ENCODE measurements at places on chromosomes 7 and 10.

GRCh38 chr7:41149576-41149975 lies 553.3 kb downstream of the INHBA start:
- DNase-seq: no peak

GRCh38 chr7:146492017-146492416 lies 375.4 kb downstream of the CNTNAP2 start:
- no peak for DNase-seq

DNA sequence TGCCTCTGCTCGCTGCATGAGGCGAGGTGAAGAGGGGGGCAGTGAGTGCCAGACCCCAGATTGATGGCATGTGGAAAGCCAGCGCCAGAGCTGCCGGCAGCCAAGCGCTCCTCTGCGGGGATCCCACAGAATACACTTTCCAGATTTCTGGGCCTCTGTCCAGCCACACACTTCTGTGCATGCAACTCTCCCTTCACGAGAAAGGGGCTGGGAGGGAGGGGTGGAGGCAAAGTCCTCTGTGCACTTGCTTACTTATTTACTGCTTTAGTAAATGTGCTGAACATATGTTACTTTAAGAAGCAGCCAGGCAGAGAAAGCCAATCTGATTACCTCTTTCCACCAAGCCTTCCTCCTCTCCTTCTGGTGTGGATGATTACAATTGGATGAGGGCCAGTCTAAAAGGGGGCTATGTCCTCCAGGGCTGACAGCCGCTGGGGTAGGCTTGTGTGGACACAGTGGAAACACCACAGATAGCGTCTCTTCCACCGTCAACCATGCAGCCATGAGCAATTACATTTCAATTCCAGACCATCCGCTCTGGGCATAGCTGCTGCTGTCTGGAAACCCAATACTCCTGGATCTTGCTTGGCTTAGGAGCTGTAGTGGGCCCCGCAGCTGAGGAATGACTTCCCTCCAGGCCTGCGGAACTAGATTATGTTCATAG lies 322.8 kb upstream of the ANKRD30A start:
- DNase-seq: no peak

GRCh38 chr10:5970066-5970465 lies 7.3 kb downstream of the IL15RA start:
- DNase-seq: no peak

- no peak for DNase-seq
Measured at GRCh38 chr7:10874666-10875065, 99.0 kb upstream of the PHF14 start.

- no peak for DNase-seq
Measured at GRCh38 chr10:95391581-95392216, 100.9 kb upstream of the PDLIM1 start.

- no peak for DNase-seq
Measured at GRCh38 chr10:56012101-56012500, 349.0 kb downstream of the ZWINT start.

GRCh38 chr10:26408858-26409494 lies 29.2 kb upstream of the APBB1IP start:
- no peak for DNase-seq

DNA sequence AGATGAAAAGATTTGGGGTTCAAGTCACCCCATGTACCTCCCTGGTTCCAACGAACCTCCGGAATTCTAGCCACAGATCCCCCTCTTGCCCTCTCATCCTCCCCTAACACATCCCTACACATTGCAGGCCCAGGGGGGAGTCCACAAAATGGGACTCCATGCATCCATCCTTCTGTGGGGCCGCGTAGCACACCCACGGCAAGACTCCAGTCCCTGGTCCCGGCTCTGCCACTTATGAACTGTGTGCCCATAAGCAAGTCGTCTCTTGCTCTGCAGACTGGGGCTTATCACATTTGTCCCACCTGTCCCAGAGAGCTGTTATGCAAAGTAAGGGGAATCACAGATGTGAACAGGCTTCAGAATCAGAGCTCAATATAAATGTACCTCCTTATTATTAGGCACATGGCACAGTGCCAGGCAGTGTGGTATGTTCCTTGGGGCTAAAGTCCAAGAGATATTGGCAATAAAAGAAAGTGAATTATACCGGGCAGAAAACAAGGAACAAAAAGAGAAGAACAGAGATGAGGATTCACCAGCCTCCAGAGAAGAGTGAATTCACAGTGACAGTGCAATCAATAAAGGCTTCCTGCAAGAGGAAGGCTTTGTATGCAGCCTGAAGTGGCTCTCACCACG lies 73.9 kb downstream of the KCNMA1 start:
- DNase-seq: no peak

GRCh38 chr7:128827971-128828711 lies 2.1 kb upstream of the FLNC start:
- no peak for DNase-seq

- peak; percentile 96 for DNase-seq
Measured at GRCh38 chr7:121020249-121020988, 31.9 kb downstream of the CPED1 start.

- no peak for DNase-seq
Measured at GRCh38 chr10:13270877-13271551, 28.9 kb downstream of the PHYH start.

DNA sequence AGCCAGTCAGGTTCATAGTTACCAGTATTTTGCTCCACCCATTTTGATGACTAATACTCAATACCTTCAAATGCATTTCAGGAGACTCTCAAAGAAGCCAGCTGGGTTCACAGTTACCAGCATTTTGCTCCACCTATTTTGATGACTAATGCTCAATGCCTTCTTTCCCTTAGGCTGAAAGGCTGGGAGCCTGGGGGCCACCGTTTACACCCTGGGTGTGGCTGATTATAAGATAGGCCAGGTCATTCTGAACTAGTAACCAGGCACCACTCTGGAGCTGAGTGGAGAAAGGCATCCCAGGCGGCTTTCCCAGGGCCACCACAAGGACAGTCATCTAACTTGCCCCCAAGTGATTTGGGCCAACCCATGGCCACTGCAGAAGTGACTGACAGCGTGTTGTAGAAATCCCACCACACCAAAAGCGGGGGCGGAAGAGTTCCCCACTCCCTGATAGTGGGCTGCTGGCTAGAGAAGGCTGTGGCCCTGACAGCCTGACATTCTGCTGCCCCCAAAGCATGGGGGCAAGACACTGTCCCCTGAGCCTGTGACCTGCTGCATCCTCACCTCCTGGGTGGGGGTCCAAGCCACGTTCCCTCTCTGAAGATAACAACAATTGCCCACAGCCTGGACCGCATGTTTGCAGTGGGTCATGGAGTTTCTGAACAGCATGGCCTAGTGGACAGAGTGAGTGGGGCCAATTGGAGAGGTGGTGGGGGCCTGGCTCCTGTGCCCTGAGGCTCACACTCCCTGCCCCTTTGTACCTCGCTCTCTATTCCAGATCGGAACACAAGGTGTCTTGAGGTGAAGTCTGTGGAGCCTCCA lies 23.0 kb upstream of the ZNF488 start:
- DNase-seq: no peak

DNA sequence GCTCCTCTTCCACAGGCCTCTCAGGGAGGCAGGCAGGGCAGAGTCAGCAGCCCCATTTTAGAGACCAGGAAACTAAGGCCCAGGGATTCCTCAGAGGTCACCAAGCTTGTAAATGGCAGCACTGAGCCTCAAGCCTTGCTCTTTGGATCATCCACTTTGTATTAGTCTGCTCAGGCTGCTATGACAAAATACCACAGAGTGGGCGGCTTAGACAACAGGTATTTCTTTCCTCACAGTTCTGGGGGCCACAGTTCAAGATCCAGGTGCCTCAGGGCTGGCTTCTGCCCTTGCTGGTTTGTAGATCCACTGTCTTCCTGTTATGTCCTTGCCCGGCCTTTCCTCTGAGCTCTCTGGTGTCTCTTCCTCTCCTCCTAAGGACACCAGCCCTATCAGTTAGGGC lies 151.2 kb downstream of the GRK5 start:
- DNase-seq: no peak

DNA sequence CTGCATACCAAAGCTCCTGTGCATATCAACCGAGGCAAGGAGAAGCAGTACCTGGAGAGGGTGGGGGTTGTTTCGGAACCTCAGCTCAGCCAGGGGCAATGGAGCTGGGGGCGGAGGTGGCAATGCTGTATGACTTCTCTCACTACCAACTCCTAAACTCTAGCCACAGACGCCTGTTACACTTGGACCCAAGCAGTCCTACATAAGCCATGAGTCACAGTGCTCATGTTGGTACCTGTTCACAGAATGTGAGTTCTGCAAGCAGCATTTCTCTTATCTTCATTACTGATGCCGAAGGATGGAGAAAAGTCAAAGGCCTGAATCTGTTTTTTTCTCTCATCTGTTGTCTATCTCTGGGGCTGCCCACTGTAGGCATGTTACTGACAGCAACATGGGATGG lies 3.2 kb upstream of the RAB18 start:
- no peak for DNase-seq

DNA sequence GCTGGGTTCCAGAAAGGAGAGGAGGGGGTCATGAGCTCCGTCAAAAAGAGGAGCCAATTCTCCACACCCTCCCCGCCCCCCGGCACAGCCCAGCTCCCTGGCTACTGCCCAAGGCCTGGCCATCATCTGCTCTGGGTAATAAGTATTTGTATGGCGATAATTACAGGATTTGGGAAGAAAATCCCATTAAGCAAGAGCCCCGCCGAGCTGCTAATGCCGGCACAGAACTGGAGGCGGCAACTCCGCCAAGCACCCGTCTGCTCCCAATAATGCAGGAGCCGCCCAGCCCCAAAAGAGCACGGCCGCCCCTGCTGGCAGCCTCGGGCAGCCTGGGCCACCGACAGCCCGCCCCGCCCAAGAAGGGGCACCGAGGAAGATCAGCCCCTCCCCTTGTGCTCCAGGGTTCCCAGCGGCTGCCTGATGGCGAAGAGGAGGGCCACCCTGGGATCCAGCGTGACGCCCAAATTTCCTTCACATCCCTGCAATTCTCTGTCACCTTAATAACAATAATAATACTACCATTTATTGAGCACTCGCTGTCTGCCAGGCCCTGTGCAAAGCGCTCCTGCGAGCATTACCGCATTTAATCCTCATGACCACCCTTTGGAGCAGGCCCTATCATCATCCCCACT lies 5.9 kb downstream of the SLIT1 start:
- no peak for DNase-seq

GRCh38 chr7:129612112-129613015 lies 844 bp downstream of the NRF1 start:
- DNase-seq: peak; percentile 29

DNA sequence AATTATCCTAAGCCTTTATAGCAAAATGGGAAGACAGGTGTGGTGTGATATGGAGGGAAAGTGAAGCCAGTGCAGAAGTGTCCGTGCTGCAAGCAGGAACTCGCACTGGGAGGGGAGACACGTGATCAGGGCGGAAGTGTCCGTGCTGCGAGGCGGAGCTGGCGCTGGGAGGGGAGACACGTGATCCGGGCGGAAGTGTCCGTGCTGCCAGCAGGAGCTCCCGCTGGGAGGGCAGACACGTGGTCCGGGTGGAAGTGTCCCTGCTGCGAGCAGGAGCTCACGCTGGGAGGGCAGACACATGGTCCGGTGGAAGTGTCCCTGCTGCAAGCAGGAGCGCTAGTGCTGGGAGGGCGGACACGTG lies 40.5 kb upstream of the PRKAR1B start:
- DNase-seq: no peak

DNA sequence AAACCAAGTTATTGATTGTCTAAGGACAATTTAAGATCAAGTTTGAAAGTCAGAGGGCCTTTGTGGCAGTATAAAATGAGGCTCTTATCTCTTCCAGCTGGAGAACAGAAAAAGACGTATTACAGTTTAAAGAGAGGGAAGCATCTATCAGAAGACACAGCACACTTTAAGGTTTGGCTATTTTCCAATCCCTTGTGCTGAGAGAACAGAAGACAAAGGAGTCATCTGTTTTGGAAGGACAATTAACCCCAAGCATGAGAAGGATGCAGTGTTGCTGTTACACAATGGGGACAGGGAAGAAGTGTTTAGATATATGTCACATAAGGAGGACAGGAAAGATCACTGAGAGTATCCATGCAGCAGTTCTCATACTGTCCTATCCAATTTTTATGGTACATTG lies 1224.2 kb upstream of the SORCS1 start:
- DNase-seq: no peak

DNA sequence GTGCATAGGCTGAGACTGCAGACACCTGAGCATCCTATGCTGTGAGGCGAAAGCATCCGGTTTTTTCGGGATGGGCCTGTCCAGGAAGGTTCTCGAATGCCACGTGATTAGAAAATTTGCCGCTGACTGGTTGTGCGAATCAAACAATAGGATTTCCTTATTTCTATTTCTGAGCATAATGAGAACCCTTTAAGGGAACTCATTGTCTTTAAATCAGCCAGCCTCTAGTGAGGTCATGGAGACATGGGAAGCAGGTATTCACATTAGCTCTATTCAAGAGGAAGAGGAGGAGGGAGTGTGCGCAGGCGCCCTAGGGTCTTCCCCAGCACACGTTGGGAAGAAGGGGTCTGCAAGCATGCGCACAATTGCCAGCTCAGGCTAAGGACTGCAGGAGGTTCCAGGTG lies 5.6 kb downstream of the GIMAP1 start:
- no peak for DNase-seq

- DNase-seq: no peak
Measured at GRCh38 chr10:128274938-128275337, 148.7 kb upstream of the MKI67 start.

DNA sequence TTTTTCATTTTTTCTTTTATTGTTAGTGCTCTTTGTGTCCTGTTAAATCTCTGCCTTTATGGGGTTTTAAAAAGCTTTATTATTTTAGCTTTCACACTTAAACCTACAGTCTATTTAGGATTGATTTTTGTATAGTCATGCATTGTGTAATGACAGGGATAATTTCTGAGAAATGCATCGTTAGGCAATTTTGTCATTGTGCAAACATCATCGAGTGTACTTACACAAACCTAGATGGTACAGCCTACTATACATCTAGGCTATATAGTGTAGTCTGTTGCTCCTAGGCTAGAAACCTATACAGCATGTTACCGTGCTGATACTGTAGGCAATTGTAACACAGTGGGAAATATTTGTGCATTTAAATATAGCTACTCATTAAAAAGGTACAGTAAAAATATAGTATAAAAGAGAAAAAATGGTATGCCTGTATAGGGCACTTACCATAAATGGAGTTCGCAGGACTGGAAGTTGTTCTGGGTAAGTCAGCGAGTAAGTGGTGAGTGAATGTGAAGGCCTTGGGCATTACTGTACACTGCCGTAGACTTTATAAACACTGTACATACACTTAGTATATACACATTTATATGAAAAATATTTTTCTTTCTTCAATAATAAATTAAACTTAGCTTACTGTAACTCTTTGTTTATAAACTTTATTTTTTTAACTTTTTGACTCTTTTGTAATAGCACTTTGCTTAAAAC lies 16.0 kb downstream of the UBE2D1 start:
- peak; percentile 96 for DNase-seq

- DNase-seq: no peak
Measured at GRCh38 chr7:47357863-47358262, 224.0 kb downstream of the TNS3 start.

DNA sequence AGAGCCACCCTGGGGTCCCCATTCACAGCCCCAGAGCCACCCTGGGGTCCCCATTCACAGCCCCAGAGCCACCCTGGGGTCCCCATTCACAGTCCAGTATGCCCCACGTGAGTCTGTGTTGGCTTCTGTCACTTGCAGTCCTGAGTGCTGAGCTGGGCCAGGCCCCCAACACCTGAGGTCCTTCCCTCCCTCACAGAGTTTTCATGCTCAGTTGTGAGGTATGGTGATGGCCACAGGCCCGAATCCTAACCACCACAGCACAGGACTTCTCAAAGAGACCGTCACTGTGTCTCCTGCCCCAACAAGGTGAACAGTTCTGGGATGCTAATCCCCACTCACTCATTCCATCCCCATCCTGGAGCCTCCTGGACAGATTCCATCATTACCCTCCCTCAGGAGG lies 239.2 kb downstream of the PTPRN2 start:
- DNase-seq: no peak
